Stimulated activated CD4-positive, alpha-beta T cell treated with anti-CD3 and anti-CD28 coated beads, Interleukin-15, amount 100 ng/mL, for 48 hours (primary cell): ENCODE measurements at places on chromosomes 6 and 20.

DNA sequence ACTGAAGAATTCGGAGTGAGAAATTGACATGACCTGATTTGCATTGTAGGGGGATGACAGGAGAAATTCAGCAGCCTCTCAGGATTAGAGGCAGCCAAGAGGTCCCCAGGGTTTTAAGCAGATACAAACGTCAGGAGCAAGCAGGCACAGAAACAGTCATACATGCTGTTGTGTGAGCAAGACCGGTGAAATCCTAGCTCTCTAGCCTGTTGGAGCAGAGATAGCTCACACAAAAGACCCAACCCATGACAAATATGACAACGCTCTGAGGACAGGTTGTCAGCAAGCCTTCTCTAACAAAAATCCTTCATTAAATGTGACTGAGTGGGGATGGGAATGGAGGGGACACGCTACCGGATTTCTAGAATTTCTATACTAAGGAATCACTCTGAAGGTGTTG, 23.0 kb upstream of the AKAP12 start:
- no peak for DNase-seq

- no peak for DNase-seq
Observed at GRCh38 chr20:46195264-46196036, 77.3 kb downstream of the CD40 start.

DNA sequence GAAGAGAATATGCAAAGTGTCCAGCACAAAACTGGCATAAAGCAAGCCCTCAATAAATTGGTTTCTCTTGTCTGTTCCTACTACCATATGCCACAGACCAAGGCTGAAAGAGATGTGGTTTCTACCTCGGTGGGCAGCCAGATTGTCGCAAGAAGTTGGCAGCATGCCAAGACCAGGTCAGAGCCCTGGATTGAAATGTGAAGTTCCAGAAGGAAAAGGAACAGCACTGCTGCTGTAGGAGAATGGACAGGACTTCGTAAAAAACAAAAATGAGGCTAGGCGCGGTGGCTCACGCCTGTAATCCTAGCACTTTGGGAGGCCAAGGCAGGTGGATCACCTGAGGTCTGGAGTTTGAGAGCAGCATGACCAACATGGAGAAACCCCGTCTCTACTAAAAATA, 22.1 kb downstream of the MRPL14 start:
- DNase-seq: no peak

DNA sequence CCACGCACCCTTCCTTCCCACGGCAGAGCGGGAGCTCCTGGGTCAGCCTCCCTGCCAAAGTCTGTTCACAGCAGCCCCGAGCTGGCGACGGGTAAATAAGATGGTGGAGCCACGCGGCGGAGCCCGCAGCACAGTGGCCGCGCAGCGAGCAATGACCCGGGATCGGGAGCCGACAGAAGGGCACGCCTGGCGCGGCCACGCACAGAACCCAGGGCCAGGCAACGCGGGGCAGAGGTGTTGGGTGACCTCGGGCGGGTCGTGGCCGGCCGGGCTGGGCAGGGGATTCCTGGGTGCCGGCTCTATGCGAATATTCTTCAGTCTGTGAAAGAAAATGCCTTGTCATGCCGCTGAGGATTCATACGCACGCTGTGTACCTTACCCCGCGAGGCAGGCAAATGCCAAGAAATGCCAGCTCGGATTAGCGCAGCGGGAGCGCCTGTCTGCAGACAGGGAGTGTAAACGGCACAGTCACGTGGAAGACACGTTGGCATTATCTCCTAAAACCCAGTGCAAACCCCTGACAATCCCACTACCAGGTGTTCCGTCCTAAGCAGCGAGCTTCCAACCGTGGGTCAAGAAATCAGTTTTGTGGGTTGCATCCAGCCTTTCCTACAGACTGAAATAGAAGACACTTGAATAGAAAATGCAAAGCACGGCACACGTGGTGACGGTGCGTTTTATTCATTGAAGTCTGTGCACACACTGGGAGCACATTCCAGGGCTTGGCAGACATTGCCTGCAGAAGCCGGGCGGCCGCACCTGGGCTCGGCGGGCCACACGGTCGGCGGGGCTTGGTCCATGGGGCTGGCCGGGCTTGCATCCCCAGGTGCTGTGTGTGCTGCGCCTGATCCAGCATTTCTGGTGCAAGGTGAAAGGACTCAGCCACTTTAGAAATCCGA, 18.3 kb downstream of the CHRNA4 start:
- DNase-seq: no peak

DNA sequence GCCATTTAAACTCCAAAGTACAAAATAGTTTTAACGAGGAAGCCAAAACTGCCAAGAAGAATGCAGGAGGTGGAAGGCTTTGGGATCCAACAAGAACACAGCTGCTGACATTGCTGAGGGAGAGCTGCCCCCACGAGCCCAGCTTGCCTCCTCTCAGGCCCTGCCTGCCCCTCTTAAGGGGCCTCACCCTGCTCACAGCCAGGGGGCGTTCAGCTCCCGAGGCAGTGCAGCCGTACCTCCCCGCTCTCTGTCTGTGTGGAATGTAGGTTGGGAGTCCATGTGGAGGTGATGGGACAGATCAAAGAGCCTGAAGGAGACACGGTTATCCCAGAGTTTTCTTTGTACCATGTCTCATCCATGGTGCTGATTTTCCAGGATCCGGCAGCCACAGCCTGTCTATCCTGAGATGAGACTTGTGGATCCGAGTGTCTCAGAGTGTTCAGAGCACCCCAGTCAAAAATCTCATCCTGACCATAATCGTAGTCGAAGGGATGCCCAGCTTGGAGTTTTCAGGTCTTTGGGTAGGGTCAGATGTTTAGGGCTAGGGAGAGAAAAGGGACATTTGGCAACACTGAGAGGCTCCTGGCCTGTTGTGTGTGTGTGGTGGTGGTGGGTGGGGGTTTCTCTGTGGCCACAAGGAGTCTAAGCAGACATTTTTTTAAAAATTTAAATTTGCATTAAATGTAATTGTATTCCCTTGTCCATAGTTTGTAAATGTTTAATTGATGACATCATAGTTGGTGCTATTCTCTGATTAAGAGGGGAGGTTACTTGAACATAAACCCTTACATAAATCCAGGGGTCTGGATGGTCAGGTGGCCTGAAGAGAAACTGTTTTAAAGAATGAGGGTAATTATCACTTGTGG, 111.4 kb upstream of the CLDN20 start:
- no peak for DNase-seq

DNA sequence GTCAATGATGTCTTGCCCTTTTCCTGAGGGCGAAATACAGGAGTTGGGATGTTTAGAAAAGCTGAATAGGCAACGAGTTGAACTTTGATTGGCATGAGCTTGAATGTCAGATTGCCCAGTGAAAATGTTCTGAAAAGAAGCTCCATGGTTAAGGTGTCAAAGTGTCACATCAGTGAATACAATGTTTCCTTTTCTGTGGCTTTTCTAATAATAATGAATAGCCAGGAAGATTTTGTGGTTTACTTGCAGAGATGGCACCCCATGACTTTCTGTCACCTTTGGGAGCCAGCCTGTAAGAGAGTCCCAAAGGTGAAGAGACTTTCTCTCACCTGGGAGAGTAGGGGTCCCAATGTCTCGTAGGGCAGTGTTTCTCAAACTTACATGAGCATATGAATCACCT, 119.2 kb downstream of the KCNQ5 start:
- no peak for DNase-seq

- no peak for DNase-seq
Observed at GRCh38 chr6:96809119-96809518, 28.2 kb downstream of the GPR63 start.

DNA sequence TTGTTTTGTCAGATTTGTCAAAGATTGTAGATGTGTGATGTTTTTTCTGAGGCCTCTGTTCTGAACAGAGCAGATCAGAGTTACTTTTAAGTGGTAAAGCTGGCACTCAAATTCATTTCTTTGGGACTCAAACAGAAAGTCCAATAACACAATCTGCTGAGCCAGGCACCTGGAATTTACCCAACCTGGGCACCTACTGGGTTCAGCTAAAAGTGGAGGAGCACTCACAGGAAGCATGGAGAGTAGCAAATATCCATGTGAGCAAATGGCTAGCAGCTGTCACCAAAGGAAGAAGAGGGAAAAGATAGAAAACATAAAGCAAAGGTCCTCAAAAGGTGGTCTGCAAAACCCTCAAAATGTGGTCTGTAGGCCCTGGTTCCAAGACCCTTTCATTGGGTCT, 116.8 kb downstream of the FIG4 start:
- no peak for DNase-seq

GRCh38 chr6:51105357-51105756, 286.7 kb downstream of the TFAP2B start:
- no peak for DNase-seq

DNA sequence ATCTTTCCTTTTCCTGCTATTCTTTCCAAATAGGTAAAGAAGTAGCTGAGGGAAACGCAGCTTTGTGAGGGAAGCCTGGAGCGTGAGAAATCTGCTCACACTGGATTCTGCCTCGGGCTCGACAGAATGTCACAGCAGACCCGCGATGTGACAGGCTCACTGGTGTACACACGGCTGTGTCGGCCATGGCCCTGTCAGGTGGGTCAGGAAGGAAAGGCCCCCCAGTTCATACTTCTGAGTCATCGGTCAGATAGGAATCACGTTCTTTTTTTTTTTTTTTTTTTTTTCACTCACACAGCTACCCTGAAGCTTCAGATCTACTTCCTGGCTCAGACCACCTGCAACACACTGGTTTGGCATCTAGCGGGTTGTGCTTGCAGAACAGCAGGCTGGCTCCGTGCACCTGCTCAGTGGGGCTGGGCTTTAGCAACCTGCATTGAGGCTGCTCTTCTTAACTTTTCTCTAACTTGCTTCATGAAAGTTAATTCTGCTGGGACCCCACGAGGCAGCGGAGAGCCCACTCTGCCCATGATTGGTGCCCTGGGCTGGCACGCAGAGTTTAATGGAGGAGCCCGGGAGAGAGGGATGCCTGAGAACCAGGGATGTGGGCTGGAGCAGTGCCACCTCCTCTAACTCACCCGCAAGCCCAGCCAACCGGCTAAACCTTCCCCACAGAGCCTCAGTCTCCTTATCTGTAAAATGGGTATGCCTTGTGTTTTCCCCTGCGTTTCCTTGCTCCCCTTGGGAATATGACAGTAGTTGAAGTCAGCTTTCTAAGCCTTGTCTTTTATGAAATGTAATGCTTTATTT, 61.5 kb upstream of the FNDC1 start:
- DNase-seq: no peak

- DNase-seq: no peak
Observed at GRCh38 chr6:101069191-101069795, 188.2 kb upstream of the ASCC3 start.

DNA sequence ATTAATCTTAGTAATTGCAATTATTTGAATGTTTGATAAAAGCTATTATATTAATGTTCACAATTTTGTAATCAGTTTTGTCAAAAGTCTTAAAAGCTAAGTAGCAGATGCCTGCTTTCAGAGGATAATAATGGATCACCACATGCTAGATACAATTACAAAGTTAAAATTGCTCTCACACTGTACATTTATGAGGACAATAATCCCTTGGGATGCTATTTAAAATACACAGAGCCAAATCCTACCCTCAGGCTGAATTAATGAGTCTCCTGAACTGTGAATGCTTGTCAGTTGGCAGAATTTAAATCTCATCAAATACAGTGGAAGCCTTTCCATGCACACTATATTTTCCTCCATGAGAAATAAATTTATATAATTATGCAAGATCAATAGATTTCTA, 153.3 kb upstream of the SYNCRIP start:
- DNase-seq: no peak

DNA sequence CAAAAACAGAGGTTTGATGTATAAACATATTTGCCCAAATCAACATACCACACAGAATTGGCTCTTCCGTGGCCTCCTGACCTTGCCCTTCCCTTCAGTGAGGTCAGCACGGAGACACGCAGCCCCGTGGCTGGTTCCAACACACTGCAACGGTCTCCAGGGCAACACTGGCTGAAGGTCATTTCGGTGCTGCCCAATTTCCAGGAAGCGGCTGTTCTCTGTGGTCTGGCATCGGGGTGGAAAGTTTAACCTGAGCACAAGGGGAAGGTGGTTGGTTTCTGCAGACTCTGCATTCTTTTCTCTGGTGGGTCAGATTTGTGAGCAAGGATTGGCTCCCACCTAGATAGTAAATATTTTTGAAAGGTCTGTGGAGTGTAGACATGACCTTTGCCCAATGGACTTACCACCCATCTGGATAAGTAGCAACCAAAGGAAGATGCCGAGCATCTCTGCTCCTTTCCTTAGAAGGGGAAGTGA, 177.6 kb upstream of the PHACTR1 start:
- no peak for DNase-seq

- no peak for DNase-seq
Observed at GRCh38 chr6:129583866-129584265, 126.1 kb downstream of the ARHGAP18 start.

GRCh38 chr6:136087986-136088385, 162.1 kb downstream of the MTFR2 start:
- DNase-seq: no peak

DNA sequence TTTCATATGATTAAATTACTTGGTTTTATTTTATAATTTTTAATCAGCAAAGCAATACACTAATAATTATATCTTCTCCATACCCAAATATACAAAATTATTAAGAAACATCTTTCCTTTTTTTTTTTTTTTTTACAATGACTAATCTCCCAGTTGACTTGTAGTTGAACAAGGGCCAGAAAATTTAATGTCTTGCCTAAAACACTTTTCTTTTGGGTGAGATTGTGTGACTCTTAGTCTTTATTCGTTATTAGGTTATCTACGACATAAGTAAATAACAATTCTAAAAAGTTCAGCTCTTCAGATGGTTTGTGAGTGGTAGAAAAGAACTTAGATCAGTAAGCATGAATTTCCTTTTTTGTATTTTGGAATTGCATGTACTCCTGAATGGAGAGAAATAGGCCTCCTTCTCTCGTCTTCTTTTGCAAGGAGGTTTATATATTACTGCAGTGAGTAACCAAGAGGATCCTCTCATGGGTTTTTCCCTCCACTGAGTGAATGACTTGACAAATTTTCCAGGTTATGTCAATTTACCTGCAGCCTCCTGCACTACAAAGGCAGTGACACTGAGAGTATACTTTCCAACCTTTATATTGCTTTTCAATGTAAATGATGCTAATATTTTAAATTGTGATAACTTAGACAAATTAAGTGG, 364.5 kb upstream of the CITED2 start:
- DNase-seq: no peak

DNA sequence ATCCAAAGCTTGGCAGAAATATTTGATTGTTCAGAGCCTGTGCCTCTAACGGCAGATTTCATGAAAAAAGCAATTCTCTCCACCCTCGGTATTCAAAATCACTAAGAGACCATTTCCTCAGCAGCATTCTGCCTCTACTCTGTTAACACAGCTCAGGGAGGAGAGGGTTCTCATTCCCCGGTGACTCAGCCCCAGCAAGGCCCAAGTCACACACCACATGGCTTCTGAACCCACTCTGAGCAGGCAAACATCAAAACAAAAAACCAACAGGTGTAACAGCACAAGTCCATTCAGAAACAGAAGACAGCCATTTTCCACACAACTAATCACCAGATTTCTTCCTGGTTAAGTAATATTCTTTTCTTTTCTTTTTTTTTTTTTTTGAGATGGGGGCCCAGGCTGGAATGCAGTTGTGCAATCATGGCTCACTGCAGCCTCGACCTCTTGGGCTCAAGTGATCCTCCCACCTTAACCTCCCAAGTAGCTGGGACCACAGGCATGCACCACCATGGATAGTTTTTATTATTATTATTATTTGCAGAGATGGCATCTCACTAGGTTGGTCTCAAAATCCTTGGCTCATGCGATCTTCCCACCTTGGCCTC, 55.4 kb downstream of the GFOD1 start:
- peak; percentile 30 for DNase-seq
